Hippocampal formation (tissue), 2 donors: ENCODE measurements at places on chromosomes 11 and 22.
A peak's percentile ranks its signal among the peaks of the same experiment; 100 is the strongest.

GRCh38 chr11:2217211-2218030 lies 45.8 kb upstream of the TH start:
- DNase-seq: no peak

DNA sequence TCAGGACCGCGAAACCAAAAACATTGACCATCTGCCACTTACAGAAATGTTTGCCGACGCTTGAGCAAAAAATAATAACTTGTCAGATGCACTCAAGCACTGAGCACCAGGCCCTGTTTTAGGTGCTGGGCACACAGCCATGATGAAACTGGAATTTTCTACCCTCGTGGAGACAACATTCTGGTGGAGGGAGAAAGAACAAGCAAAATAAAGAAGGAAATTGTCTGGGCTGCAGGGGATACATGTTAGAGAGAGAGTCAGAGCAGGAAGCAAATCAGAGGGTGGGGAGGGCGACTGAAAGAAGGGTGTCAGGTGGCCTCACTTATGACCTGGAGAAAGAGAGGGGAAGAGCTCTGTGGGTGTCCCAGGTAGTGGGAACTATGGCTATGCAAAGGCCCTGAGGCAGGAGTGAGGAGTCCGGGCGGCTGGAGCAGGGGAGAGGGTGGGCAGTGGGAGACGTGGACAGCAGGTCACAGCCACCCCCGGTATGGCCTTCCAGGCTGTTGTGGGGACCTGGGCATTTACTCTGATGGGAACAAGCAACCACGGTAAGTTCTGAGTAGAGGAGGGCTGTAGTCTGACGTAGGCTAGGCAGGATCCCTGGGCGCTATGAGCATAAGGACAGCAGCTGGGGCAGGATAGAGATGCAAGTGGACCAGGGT lies 78.8 kb downstream of the MYEOV start:
- DNase-seq: no peak

DNA sequence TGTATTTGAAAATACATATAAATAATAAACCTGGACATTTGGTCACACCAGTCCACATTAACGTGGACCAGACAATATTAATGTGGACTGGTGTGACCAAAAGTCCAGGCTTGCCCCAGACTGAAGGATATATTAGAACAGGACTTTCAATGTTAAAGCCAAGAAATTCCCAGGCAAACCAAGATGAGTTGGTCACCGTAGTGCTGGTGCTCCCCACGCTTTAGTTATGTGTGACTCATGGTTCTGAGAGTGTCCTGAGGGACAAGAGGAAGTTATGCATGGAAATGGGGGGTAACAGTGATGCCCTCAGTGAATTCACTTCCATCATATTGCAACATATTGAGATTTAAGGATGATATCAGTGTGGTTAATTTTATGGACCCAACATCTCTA lies 31.4 kb downstream of the POU2AF1 start:
- DNase-seq: no peak

- no peak for DNase-seq
Observed at GRCh38 chr11:69352715-69353319, 58.9 kb downstream of the MYEOV start.

GRCh38 chr11:128469220-128469619 lies 118.1 kb downstream of the ETS1 start:
- no peak for DNase-seq

DNA sequence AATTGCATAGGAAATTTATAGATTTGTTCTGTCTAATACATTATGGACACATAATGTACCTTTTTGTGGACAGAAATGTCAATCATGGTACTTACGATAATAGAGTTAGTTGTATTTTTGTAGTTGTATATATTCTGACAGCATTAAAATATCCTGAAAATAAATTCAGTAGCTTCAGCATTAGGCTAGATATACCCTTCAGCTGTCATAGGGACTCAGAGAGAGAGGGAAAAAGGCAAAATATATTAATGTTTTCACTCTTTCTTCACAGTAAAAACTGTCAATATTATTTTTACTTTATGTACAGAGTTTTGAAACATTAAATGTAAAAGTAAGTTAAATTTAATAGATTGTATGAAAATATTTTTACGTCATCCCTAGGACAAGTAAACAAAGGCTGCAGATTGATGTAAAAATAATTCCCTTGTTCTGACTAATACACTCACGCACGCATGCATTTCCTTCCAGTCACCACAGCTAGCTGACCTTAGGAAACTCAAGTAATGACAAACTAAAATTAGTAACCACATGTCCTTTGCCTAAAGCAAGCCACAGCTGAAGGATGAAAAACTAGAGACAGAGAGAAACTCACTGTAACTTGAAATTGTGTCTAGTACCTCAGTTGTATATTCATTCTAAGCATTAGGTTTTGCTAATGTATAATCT lies 104.7 kb upstream of the CARD18 start:
- no peak for DNase-seq

GRCh38 chr11:6604081-6604626 lies 580 bp downstream of the ILK start:
- peak; percentile 55 for DNase-seq

DNA sequence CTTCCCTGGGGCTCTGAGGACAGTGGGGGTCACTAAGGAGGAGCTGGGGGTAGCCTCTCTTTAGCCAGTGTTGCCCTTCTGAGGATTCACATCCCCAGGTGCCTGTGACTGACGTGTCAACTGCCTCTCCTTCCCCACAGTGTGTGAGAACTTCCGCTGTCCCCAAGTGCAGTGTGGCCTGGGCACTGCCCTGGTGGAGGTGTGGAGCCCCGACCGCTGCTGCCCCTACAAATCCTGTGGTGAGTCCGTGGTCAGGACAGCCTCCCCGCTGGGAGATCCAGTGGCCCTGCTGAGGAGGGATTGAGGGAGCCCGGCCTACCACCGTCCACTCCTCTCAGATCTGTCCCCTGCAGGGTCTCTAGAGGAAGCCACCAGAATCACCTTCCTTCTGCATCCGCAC lies 81.1 kb upstream of the MYOD1 start:
- DNase-seq: no peak

DNA sequence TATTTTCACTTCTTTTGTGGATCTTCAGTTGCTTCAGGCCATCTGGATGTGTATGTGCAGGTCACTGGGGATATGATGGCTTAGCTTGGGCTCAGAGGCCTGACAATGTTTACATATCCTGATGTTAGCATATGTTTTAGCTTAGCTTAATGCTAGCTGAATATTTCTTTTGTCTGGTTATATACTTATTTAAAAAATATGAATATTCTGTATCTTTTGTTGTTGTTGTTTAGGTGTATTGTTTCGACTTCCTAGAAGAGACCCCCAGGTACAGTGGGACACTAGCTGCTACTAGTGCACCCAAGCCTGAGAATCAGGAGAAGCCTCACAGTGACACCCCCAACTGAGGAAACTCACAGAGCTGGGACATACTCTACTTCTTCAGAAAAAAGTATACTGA lies at the start of gene KDM4E:
Gene KDM4E (plus strand): TSS at position 301 of the 400 bp plus-strand sequence. CDS start 300 bp downstream, outside the sequence.
- DNase-seq: no peak

- no peak for DNase-seq
Observed at GRCh38 chr11:134636071-134636470, 224.0 kb upstream of the B3GAT1 start.

- no peak for DNase-seq
Observed at GRCh38 chr22:39719559-39720450, 149.3 kb downstream of the CACNA1I start.

GRCh38 chr11:26578998-26579661 lies 7.1 kb upstream of the MUC15 start:
- no peak for DNase-seq

DNA sequence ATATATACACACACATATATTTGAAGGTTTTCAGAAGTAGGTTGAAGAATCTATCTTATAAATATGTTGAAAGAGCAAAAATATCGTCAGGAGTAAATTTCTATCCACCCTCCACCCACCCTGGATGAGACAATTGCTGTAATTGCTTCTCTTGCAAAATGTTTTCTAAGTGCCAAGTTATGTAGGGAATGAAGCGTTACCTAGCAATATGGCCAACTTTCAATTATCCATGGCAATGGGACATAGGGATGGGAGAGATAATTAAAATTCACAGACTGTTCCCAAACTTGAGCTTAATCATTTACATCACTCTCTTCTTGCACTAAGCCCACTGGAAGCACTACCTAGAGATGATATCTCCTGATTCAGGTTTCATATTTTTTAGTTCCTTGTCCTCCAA lies 806.2 kb upstream of the RAG2 start:
- DNase-seq: peak; percentile 3

DNA sequence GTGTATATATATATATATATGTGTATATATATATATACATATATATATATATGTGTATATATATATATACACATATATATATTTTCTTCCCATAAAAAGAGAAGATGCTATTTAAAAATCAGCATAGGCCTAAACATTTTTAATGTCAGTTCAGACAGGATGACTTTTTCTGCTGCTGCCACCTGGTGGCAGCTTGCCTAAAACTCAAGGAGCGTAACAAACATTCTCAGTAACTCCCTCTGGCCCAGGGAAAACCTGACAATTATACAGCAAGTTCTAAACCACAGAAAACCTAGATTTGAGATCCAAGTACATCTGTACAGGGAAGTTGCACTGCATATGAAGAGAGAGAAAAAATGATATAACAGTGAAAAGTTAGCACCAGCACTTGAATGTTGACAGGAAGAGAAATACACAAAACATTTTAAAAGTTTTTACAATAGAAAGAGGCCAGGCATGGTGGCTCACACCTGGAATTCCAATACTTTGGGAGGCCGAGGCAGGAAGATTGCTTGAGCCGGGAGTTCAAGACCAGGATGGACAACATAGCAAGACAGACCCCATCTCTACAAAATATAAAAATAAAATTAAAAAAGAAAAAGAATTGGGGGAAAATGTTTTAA lies 16.6 kb downstream of the OR8A1 start:
- peak; percentile 8 for DNase-seq

DNA sequence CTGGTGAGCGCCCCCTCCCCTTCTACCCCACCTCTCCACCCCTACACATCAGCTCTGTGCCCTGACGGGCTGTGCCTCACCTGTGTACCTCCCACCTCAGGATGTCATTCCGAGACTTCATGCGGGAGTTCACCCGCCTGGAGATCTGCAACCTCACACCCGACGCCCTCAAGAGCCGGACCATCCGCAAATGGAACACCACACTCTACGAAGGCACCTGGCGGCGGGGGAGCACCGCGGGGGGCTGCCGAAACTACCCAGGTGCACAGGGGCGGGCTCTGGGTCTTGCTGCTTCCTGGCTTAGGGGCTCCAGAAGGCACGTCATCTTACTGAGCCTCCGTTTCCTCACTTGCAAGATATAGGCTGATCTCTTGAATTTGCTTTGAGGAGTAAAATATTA lies 6.8 kb downstream of the CAPN1 start:
- no peak for DNase-seq

- DNase-seq: no peak
Observed at GRCh38 chr11:46665356-46665755, 35.1 kb downstream of the ARHGAP1 start.

DNA sequence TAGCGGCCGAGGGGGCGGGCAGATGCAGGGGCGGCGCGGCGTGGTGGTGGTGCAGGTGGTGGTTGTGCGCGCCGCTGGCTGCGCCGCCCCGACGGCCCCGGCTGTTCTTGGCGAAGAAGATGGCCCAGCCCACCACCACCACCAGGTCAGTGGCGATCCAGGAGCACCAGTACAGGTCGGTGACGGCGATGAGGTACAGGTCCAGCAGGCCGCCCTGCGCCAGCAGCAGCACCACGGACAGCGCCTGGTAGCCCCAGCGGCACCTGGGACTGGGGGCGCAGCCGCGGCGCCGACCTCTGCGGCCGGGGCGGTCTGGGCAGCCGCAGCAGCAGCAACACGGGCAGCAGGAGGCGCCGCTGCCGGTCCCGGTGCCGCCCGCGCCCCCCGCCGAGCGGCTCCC lies 879 bp downstream of the TMEM121B start:
- no peak for DNase-seq
